ENCODE measurements at places on chromosomes 13 and 19. TPM values are rescaled to one million over a fixed set of nuclear protein-coding genes. Genes with fewer than 3 reads are reported as not detected.

GRCh38 chr13:105732806-105733529 is 802.5 kb downstream of the EFNB2 start:
- DNase-seq, result no peak

Gene RUVBL2
- 162 TPM for total RNA-seq

DNA sequence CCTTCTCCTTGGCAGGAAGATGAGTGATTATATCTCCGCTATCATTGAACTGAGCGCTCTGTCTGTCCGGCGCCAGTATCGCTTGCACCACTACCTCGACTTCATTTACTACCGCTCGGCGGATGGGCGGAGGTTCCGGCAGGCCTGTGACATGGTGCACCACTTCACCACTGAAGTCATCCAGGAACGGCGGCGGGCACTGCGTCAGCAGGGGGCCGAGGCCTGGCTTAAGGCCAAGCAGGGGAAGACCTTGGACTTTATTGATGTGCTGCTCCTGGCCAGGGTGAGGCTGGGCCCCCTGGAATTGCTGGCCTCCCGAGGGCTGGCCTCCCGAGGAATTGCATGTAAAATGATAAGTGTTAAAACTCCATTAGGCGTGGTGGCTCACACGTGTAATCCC is 32.1 kb downstream of the CYP4F22 start:
- DNase-seq, result no peak

DNA sequence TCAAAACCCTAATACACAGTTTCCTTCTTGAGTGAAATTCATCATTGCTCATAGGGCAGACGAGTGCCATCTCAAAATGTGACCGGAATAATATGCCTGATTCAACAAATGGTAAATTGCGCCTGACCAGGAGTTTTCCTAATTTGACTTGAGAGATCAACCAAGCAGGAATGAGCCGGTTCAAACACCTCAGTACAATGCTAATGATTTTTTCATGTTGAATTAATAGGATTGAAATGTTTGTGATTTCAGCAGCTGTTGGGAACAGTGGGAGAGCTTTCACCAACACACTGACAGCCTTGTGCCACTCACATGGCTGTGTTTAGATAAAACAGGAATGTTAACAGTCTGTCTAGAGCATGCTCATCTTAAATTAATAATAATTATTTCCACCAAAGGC is 484.8 kb downstream of the PCDH9 start:
- DNase-seq, result no peak

Data from fibroblast of villous mesenchyme (primary cell).